Activated CD4-positive, alpha-beta T cell treated with anti-CD3 and anti-CD28 coated beads, Interleukin-2, amount 50 U/mL, for 4 hours (primary cell): ENCODE measurements at places on chromosomes 3 and 15.

DNA sequence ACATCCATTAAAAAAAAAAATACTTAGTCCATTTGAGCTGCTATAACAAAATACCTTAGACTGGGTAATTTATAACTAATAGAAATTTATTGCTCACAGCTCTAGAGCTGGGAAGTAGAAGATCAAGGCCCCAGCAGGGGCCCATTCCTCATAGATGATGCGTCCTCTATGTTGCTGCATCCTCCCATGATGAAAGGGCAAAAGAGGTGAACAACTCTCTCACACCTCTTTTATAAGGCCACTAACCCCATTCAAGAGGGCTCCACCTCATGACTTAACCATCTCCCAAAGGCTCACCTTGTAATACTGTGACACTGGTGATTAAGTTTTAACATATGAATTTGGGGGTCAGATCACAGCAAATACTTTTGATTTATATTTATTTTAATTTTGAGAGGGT, 3.0 kb upstream of the TLNRD1 start:
- DNase-seq = no peak

DNA sequence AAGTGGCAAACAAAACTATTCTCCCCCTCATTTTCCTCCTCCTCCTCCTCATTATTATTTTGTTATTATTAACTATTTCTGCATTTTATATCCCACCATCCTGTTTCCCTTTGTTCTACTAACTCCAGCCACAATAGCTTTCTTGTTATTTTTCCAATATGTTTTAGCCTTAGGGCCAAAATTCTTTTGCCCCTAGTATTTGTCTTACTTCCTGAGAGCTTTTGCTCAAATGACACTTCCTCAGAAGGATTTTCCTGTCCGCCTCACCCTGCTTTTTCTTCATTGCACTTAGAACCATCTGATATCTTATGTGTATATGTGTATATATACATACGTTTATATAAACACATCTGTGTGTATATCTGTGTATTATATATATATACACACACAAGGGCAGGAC, 32.7 kb upstream of the NUDT16 start:
- no peak for DNase-seq

DNA sequence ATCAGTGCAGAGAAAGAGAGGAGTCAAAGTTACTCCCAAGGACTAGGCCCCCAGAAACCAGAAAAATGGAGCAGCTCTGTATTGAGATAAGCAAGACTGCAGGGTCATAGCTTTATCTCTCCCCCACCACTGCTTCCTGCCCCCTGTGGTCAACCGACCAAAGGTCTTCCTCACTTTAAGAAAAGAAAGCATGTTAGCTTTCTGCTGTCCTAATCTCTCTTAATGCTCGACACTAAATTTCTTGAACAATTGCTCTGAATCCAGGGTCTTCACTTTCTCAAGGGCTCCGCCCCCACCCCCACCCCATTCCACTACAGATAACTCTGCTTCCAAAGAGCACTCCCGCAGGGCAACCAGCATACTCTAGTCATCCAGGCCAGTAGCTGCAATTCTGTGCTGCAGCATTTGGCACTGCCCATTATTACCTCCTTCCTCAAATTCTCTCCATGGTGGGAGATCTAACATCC, 31.9 kb downstream of the TNIK start:
- DNase-seq = no peak

DNA sequence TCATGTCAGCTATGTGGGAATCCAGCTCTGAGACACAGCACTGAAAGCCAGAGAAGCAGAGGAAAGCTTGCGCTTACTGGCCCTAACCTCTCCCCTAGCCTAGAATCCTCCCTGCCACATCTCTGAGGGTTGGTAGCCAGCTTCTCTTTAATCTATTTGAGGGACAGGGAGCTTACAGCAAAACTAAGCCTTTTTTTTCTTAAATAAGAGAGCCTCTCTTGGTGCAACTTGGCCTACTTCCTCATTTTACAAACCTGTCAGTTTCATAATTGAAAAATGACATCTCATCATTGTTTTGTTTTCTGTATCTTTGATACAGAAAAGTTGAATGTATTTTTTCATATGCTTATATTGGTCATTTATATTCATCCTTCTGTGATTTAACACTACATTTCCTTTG, 193.9 kb downstream of the ZNF621 start:
- DNase-seq = no peak

DNA sequence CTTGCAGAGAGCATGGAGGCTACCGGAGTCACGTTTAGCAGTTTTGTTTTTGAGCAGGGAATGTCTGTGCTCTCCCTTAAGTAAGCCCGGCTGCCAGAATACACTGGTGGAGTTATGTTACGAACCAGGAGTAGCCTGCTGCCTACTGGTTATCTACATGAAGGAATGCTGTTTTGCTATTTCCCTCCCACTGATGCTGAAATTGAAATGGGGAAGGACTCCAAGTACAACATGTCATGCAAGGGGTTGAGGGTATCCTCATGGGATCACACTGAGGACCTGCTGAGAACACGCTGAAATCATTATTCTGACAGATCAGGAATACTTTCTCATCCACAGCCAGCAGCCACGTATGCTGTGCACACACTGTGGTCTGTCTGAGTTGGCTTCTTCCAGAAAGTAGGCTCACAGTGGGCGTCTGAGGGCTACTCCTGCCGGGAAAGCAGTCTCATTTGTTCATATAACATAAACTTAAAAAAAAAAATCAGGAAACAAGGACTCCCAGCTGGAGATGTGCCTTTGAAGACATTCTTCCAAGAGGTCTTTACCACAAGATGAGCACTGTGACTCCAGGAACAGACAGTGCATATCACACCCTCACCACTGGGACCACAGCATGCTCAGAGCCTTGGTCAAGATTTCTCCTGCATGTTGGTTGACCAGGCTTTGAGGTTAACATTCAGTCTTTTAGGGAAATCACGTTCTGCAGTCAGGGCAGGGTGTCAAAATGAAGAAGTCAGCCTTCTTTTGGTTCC, 300.4 kb upstream of the RASGRP1 start:
- no peak for DNase-seq
